ENCODE measurements at places on chromosomes 1 and 21.

DNA sequence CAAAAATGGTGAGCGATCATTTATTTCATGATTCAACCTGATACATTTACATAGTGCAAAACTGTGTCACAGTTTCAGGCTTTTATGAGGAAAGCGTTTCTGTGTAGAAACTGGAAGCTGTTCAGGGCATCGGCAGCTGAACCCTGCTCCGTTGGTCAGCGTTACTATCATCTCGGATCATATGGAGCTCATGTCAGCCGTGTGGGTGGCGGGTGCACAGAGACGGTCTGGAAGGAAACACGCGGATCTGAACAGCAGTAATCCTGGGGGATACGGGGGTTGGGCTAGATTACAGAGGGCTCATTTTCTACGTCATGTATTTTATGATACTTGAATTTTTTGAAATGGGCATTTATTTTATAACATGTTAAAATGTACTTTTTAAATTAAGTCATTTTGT lies 15.1 kb downstream of the C1orf174 start:
- DNase-seq = no peak

DNA sequence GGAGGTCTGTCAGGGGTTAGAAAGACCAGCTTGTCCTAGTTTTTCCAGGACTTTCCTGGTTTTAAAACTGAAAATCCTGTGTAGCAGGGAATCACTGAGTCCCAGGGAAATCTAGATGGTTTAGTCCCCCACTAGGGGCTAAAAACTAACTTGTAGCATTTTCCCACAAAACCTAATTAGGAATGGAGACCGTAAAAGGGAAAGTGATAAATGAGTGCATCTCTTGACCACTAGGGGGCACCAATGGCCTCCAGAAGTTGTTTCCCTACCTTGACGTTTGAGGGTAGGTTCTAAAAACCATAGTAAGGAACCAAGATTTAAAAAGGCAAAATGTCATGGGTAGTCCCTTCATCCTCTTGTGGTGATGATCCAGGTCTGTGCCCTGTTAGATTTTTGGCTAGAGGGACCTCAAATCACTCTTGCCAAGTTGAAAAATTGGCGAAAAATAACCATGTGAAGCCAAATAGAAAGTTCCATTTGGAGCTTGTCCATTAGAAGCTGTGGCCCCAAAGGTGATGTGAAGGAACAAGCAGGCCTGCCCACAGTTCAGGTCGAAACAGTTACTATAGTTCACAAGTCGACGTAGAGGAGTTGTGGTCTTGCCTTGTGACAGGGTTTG lies 24.5 kb downstream of the CLIC6 start:
- DNase-seq = peak; percentile 55

GRCh38 chr1:89672489-89673183 lies 39.7 kb downstream of the LRRC8C start:
- DNase-seq = no peak

GRCh38 chr1:38559446-38560165 lies 300.0 kb downstream of the RRAGC start:
- peak; percentile 85 for DNase-seq

Measured in CD4-positive, alpha-beta T cell treated with Interleukin-21 for 1 hour (primary cell).